ENCODE measurements at places on chromosomes 6 and 20.

GRCh38 chr20:24050119-24050518 lies 61.5 kb upstream of the GGTLC1 start:
- DNase-seq: no peak

- DNase-seq: no peak
Observed at GRCh38 chr6:111803804-111804203, 69.4 kb downstream of the FYN start.

DNA sequence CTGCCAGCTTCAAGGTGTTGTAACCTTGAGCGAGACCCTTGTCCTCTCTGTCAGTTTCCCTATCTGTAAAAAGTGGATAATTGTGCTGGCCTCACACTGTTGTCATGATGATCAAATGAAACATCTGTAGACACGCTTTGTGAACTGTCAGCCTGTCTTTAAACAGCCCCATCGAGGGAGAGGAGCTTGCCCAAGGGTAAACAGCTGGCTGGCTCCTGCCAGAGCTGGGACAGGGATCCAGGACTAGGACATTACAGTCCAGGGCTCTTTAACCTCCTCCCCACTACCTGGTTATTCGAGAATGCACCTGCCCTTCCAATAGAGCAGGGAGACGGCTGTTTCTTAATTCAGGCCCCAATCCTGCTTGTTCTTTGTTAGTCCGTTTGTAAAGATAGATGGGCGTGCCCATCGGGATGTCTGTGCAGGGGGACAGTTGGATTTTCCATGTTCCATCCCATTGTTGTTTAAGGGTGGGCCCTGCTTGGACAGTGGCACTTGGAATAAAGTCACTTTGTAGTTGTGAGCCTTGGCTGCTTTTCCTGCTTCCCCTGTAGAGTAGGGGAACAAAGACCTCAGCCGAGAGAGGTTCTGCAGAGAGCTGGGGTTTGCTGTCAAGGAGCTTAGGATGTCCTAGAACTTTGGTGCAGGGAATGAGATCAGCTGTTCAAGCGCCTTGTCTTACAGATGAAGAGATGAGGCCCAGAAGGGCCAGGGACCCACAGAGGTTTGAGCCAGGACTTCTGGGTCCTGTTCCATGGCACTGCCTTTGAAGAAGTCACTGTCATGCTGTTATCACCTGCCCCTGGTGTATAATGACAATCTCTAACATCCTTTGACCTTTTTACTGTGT lies 77.9 kb upstream of the MYL9 start:
- DNase-seq: no peak

DNA sequence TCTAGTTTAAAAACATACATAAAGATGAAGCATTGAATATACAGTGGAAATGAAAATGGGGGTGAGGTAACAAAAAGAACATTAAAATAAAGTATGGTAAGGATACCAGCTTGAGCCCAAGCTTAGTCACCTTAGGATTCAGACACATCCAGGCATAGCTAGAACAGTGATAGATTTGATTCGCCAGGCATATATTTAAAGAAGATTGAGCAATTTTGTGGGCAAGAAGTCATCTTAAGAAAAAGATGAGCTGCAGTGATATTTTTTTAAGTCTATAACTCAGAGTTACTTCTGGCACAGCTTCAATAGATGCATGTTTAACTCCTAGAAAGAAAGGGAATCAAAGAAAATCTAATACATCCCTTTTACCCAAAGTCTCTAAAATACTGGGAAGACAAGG lies 97.9 kb downstream of the BMP5 start:
- DNase-seq: no peak

GRCh38 chr6:14838133-14838583 lies 407.7 kb upstream of the JARID2 start:
- no peak for DNase-seq

GRCh38 chr6:87753131-87753685 lies 51.2 kb upstream of the AKIRIN2 start:
- DNase-seq: no peak

Data from LNCaP clone FGC (cell line).